HFFc6 (cell line): ENCODE measurements at places on chromosomes 5 and 9.

- H3K36me3 ChIP-seq = no peaks in the 10 kb centered on the region
- H3K4me1 ChIP-seq = peaks cover 24% of the 10 kb centered on the region
- DNase-seq = no peak
Observed at GRCh38 chr9:84393266-84393950, 52.9 kb upstream of the SLC28A3 start.

DNA sequence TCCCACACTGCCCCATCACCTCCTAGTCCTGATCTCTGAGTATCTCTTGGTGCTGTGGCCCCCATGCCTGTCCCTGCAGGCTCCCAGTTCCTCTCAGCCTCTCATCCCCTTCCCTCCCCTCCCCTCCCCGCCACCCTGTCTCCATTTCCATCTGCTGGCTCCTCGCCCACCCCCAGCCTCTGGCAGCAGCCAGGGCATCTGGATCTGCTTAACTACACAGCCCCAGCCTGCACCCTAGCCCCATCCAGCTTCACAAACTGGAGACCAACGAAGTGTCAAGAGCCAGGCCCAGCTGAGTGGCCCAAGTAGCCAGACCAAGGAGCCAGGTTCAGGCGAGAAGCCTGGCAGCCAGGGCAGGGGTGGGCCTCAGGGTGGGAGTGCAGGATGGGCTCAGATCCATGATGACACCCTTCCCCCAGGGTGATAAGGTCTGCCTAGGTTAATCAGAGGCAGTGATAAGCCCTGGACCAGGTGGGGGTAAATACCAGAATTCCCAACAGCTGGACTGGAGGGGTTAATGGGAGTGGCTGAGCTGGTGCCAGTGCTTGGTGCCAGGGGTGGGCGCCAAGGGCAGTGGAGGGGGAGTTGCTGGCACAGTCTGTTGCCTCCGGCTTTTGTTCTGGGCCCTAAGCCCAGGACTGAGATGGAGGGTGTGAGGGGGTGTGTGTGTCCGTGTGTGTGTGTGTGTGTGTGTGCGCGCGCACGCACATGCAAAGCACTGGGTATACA lies 2.5 kb downstream of the IL11RA start:
- H3K36me3 ChIP-seq = peaks cover 6% of the 10 kb centered on the region; the same call in 1 of the 2 replicates
- DNase-seq = peak; percentile 31
- H3K4me1 ChIP-seq = peaks cover 41% of the 10 kb centered on the region
- H3K27me3 ChIP-seq = no peaks in the 10 kb centered on the region

GRCh38 chr5:129767927-129768380 lies 20.1 kb downstream of the MINAR2 start:
- no peak overlapping the region for H3K27ac ChIP-seq
- no peaks in the 10 kb centered on the region for H3K36me3 ChIP-seq
- no peak overlapping the region for H3K4me3 ChIP-seq
- H3K27me3 ChIP-seq = no peaks in the 10 kb centered on the region
- peak; percentile 83 for DNase-seq
- no peaks in the 10 kb centered on the region for H3K4me1 ChIP-seq

GRCh38 chr5:111655169-111655924 lies 101.6 kb downstream of the NREP start:
- H3K4me3 ChIP-seq = no peak overlapping the region
- H3K27ac ChIP-seq = no peak overlapping the region
- no peaks in the 10 kb centered on the region; the same call in none of the 2 replicates for H3K27me3 ChIP-seq
- no peaks in the 10 kb centered on the region for H3K36me3 ChIP-seq

DNA sequence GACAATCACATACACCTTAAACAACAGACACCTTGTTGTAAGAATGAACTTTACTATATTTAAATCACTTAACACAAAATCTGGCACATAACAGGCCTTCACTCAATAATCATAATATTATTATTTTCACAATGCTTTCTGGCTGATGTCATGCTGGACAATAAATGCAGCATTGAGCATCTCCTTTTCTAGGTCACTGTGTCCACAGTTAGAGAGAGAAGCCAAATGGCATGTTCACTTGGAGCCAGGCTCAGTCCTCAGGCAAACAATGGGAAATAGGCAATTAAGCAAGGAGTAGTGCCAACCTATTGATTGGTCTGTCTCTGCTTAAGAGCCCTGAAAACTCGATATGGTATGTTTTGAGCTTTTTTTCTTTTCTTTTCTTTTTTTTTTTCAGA lies 50.6 kb upstream of the KLF4 start:
- peaks cover 5% of the 10 kb centered on the region; the same call in 1 of the 2 replicates for H3K4me1 ChIP-seq
- H3K4me3 ChIP-seq = no peak overlapping the region
- DNase-seq = no peak
- H3K27ac ChIP-seq = no peak overlapping the region
- no peaks in the 10 kb centered on the region for H3K36me3 ChIP-seq

DNA sequence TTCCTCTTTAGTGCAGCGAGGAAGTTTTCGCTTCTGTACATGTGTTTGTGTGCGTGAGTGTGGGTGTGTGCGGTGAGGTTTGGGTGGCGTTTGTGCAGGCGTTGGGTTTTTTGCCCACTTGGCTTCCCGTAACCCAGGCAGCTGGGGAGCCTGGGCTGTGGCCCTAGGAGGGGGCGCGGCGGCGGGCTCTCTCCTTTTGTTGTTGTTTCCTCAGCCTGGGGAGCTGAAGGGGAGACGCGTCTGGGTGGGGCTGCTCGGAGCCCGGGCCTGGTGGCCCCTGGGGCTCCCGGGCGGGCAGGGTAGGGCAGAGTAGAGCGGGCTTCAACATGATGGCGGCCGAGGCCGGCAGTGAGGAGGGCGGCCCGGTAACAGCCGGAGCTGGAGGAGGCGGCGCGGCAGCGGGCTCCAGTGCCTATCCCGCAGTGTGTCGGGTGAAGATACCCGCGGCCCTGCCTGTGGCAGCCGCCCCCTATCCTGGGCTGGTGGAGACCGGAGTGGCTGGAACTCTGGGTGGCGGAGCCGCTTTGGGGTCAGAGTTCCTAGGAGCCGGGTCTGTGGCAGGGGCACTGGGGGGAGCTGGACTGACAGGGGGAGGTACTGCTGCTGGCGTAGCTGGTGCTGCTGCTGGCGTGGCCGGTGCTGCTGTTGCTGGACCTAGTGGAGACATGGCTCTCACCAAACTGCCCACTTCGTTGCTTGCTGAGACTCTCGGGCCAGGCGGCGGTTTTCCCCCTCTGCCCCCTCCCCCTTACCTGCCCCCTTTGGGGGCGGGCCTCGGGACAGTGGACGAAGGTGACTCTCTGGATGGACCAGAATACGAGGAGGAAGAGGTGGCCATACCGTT lies 665 bp downstream of the RASA1 start:
- H3K27me3 ChIP-seq = peaks cover 3% of the 10 kb centered on the region
- H3K4me3 ChIP-seq = peak overlapping the region; percentile 94
- DNase-seq = peak; percentile 69
- H3K36me3 ChIP-seq = peaks cover 17% of the 10 kb centered on the region
- H3K4me1 ChIP-seq = peaks cover 36% of the 10 kb centered on the region
- peak overlapping the region; percentile 99 for H3K27ac ChIP-seq

- no peak overlapping the region for H3K27ac ChIP-seq
- H3K4me3 ChIP-seq = no peak overlapping the region
- H3K27me3 ChIP-seq = peaks cover 70% of the 10 kb centered on the region
- H3K4me1 ChIP-seq = peaks cover 5% of the 10 kb centered on the region; the same call in 1 of the 2 replicates
- no peaks in the 10 kb centered on the region for H3K36me3 ChIP-seq
Observed at GRCh38 chr9:134939080-134939733, 21.5 kb upstream of the FCN1 start.

- H3K27ac ChIP-seq = no peak overlapping the region
- peaks cover 13% of the 10 kb centered on the region for H3K4me1 ChIP-seq
- peaks cover 6% of the 10 kb centered on the region; the same call in 1 of the 2 replicates for H3K36me3 ChIP-seq
- H3K27me3 ChIP-seq = peaks cover 5% of the 10 kb centered on the region
- no peak for DNase-seq
Observed at GRCh38 chr9:116133163-116133562, 20.4 kb upstream of the PAPPA start.

DNA sequence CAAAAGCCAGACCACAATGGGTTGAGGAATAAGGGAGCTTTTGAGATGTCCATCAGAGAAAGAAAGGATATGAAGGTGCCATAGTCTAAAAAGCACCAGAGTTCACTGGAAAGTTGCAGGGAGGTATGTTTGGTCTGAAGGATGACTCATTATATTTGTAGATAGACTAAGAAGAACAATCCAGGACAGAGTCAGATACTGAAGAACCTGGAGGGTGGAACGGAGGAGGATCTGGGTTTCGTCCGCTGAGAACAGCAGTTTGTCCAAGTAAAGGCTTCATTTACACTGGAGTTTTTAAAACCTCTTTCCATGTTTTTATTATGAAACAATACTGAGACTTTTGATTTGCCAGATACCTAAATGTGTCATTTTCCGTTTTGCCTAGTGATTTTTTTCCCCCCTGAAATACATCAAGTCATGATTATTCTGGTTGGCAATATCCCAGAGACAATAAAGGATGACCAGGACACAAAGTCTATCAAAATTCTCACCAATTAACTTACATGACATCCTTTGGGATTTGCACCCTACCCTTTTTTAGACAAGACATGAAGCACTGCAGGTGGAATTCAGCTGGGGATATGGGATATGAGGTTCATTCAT lies 219.9 kb downstream of the MLLT3 start:
- no peak overlapping the region for H3K27ac ChIP-seq
- DNase-seq = no peak
- H3K36me3 ChIP-seq = no peaks in the 10 kb centered on the region
- H3K27me3 ChIP-seq = no peaks in the 10 kb centered on the region
- peaks cover 10% of the 10 kb centered on the region; the same call in 1 of the 2 replicates for H3K4me1 ChIP-seq
- no peak overlapping the region for H3K4me3 ChIP-seq

DNA sequence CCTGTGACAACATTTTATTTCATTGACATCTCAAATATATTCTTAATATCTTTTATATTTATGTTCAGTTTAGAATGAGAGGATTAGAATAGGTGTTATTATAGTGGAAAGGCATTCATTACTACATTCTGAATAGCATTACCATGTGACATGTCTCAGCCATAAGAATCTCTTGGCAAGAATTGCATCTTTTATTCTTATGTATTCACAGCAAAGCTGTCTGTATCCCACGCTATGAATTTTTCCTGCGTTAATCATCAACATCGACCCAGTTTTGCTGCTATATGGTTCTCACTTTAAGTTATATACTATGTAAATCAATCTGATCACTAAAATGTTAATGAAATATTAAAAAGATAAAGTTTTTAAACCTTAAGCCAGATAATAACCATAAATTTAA lies 248.6 kb downstream of the TMEM232 start:
- no peaks in the 10 kb centered on the region for H3K4me1 ChIP-seq
- no peaks in the 10 kb centered on the region for H3K36me3 ChIP-seq
- no peak overlapping the region for H3K4me3 ChIP-seq
- no peak overlapping the region for H3K27ac ChIP-seq
- H3K27me3 ChIP-seq = no peaks in the 10 kb centered on the region
- DNase-seq = no peak

DNA sequence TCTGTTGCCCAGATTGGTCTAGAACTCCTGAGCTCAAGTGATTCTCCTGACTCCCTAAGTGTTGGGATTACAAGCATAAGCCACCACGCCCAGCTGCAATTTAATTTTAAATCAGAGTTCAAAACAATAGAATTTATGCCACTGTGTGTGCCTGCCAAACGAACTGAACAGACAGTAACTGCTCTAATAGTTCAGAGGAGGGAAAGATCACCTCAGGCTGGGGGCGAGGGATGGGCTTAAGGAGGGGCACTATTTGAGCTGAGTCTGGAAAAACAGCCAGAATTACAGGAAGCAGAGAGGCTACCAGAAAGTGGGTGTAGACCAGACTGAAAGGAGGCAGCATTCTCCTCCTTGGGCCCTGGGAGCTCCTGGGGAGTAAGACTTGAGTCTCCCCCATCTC lies 12.2 kb downstream of the NOL6 start:
- DNase-seq = no peak
- H3K4me1 ChIP-seq = peaks cover 16% of the 10 kb centered on the region
- H3K36me3 ChIP-seq = peaks cover 16% of the 10 kb centered on the region; the same call in 1 of the 2 replicates
- H3K27me3 ChIP-seq = peaks cover 4% of the 10 kb centered on the region
- H3K27ac ChIP-seq = no peak overlapping the region
- no peak overlapping the region for H3K4me3 ChIP-seq

GRCh38 chr9:20197976-20198685 lies 409.3 kb upstream of the SLC24A2 start:
- no peak for DNase-seq
- H3K27ac ChIP-seq = no peak overlapping the region
- no peaks in the 10 kb centered on the region for H3K4me1 ChIP-seq

DNA sequence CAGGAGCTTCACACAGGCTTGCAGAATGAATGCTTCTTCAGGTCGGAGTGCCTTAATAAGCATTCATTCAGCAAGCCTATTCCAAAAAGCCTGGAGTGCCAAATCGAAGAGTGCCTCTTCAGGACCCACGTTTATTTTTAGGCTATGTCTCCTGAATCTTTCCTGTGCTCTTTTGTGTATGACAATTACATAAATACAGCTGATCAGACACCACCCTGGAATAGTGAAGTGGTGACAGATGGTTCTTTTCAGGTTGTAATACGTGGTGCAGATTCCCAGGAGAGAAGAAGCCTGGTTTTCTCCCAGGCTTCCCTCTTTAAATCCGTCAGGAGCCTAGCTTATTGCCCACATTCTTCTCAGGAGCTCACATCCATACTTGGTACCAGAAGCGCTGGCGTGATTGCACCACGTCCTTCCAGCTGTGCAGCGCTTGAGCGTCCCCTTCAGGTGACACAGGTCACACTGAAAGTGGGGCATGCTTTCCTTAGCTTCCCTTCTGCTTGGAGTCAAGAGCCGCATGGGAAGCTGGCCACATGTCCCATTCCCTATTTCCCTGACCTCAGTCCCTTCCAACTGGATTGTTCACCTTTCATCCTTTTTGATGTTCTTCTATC lies 123.1 kb downstream of the ADCY2 start:
- no peaks in the 10 kb centered on the region for H3K36me3 ChIP-seq
- H3K4me1 ChIP-seq = no peaks in the 10 kb centered on the region
- no peak for DNase-seq
- H3K4me3 ChIP-seq = no peak overlapping the region
- H3K27me3 ChIP-seq = no peaks in the 10 kb centered on the region

- peak overlapping the region; percentile 92 for H3K27ac ChIP-seq
- H3K36me3 ChIP-seq = peaks cover 5% of the 10 kb centered on the region
- peaks cover 2% of the 10 kb centered on the region; the same call in 1 of the 2 replicates for H3K27me3 ChIP-seq
- H3K4me3 ChIP-seq = peak overlapping the region; percentile 74
- no peak for DNase-seq
Observed at GRCh38 chr9:129839324-129840023, 4.2 kb downstream of the USP20 start.

DNA sequence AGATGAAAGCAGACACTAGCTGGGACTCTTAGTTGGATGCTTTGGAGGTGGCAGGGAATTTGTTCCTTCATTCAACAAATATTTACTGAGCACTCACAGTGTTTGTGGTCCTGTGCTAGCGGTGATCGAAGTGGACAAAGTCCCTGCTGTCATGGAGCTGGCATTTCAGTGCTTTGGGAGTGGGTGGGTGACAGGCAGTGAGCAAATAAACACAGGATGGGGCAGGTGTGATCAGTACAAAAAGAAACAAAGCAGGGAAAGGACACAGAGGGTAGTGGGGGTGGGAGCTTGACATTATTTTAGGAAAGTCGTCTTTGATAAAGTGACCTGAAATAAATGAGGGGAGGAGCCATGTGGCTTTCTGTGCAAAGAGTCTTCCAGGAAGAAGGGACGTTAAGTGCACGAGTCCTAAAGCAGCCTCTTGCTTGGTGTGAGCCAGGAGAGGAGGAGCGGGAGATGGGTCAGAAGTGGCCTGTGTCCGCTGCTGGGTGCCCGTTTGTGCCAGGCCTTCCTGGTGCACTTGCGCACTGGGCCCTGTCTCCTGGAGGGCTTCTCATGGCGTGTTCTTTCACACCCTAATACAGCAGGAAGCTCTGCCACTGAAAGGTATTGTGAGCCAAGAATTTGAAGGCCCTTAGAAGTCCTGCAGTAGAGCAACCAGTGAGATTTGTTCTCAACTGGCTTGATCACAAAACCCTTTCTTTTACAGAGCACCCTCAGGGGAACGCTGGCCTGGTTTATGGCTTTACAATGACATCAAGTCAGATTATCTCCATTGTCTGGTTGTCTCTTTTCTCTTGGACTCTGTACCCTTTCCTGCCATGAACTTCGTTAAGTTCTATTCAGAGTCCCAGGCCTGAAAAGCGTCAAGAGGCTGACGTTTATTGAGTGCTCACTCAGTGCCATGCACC lies 14.8 kb downstream of the NDST1 start:
- peaks cover 4% of the 10 kb centered on the region for H3K27me3 ChIP-seq
- no peak for DNase-seq
- peak overlapping the region; percentile 65 for H3K27ac ChIP-seq
